ENCODE measurements at places on chromosomes 4 and X. TPM values are rescaled to one million over a fixed set of nuclear protein-coding genes. Genes with fewer than 3 reads are reported as not detected.
A peak's percentile ranks its signal among the peaks of the same experiment; 100 is the strongest.

TMPRSS11F gene
- not detected for total RNA-seq

DNA sequence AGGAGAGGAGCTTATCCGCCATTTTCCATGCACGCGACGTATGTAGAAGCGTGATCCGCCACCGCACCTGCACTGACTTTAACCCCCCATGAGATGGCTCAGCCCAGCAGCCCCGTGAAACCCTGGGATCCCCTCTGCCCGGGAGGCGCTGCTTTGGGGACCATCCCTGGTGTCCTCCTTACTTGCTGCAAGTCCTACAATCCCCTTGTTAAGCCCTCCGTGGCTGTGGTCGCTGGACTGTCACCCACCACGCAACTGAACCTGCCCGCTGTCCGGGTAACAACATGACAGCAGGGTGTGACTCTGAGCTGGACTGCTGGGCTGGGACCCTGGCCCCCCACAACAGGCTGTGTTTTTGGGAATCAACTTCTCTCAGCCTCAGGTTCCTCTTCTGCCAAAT, 44.7 kb upstream of the MAN2B2 start:
- no peak for DNase-seq

- DNase-seq = no peak
These were observed 31.0 kb downstream of the TMEM131L start for GRCh38 chr4:153497091-153497531.

- DNase-seq = no peak
These were observed 161.6 kb downstream of the NPNT start for GRCh38 chr4:106056914-106057313.

- no peak for DNase-seq
These were observed 76.6 kb upstream of the CBLL2 start for GRCh38 chrX:22196149-22196548.

- DNase-seq = no peak
These were observed 160.4 kb downstream of the CPEB2 start for GRCh38 chr4:15162465-15163283.

- DNase-seq = no peak
These were observed 35.2 kb downstream of the PWWP3B start for GRCh38 chrX:106203315-106203714.

DSPP gene
- total RNA-seq = 0.41 TPM

- no peak for DNase-seq
These were observed 21.5 kb downstream of the WDFY3 start for GRCh38 chr4:84944947-84945346.

DNA sequence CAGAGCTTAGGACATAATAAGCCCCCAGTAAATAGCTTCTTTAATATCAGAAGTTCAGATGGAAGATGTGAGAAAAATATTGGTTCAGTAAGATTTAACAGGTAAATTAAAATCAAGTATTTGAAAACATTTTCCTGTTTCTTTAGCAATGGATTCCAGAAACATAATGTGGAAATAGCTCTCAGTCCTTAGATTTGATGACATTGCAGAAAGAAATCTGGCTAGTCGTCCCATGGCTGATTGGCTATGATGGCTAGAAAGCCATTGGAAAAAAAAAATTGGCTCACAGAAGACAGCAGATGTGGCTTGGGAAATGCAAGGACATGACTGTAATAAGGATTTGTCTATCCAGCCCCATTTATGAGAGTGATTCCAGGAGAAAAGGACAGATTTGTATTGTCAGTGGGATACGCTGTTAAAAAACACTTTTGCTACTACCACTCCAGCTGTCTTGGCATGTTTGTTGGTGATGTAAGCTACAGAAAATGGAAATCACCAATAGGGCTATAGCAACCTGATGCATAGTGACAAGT, 78.3 kb downstream of the AR start:
- no peak for DNase-seq

PITX2 gene
- not detected for total RNA-seq

- peak; percentile 37 for DNase-seq
These were observed 702 bp upstream of the CDKN2AIP start for GRCh38 chr4:183443655-183444213.

DNA sequence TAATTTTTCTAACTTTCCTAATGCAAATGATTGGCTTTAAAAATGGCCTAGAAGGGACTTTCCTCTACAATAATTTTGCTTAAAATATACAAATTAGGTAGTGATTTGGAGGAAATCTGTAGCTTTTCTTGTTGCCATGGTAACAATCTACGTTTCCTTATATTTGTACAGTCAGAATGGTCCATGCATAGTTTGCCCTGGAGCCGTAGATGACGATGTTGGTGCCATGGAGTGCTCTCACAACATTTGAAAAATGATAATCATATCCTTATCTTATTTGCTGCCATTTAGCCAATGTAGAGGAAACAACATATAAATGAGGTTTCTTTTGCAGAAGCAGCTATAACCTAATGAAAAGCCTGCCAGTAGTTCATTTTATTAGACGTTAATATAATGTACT, 89.0 kb upstream of the NMU start:
- DNase-seq = no peak

GRCh38 chrX:105451401-105451800, 230.9 kb upstream of the TEX13A start:
- DNase-seq = no peak

DNA sequence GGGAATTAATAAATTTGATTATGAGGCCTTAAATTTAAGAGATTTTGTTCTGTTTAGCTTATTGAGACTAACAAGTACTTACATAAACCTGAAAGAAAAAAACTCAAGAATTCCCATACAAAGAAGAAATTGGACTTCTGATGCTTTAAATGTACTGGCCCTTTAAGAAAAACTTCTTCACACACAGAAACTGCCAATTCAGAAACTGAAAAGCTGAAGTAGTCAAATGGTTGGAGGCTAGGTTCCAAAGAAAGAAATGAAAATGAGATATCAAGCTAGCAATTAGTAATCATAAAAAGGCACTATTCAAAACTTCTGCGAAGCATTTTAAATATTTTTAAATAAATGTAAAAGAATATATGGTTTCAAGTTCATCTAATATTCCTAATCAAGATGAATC, 151.3 kb downstream of the THOC2 start:
- no peak for DNase-seq

DNA sequence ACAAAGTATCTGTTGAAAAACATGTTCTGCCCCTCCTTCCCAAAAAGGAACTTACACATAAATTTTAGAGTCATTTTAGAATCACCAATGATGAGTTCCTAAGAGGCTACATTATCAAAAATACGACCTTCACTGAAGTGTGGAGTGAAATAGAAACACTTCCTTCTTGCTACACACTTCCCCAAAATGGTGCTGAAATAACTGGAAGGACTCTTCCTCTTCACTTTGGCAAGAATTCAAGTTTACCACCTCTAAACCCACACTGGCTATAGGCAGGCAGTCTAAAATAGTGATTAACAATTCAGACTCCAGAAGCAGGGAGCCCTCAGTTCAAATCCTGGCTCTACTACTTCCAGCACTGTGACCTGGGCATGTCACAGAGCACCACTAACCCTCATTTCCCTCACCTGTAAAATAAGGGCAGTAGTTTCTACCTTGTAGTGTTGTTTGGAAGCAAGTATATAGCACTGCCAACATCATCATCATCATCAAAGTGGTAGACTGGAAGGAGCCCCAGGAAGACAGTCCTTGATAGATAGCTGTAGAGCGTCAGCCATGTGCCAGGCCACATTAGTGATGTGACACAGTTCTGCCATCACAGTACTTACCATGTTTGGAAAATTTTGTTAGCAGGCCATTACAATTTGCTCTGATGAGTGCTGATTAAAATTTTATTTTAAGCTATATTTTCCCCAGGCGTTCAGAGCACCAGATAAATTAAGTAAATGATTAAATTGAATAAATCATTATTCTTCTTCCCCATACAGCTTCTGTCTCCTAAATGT, 103.3 kb downstream of the PARM1 start:
- DNase-seq = no peak

DNA sequence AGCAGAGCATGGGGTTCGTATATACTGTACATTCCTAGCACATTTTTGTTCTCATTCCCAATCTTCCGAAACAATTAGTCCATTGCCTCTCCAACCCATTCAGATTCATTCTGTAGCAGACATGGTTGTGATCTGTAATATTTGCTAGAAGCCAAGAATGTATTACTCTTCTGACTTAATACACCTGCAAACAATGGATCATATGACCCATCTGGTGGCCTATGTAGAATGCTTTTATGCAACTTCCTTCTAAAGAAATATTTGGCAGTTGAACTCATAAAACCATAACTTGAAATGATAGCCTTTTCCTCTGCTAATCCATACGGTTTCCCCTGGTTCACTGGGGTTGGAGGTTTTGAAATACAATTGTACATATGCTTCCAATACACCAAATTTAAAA, 32.8 kb upstream of the SGMS2 start:
- no peak for DNase-seq

GALNTL6 gene
- 23.6 TPM for total RNA-seq

DNA sequence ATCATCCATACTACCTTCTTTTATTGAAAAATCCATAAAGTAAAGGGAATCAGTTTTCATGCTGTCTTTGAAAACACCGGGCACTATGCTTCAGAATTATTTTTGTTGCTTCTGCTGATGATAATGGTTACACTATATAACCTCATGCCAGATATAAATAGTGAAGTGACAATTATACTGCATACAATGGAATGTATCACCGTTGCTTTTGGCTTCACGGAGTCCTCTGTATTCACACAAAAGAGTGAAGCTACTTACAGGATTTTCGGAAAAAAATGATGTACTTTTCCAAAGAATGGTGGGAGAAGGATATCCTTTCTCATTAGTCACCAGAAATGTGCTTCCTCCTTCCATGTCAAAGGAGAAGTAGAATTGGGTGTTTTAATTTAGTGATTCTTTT, 159.1 kb upstream of the PITX2 start:
- no peak for DNase-seq

GRCh38 chr4:30380404-30380998, 339.7 kb upstream of the PCDH7 start:
- DNase-seq = no peak

FGB gene
- not detected for total RNA-seq

DNA sequence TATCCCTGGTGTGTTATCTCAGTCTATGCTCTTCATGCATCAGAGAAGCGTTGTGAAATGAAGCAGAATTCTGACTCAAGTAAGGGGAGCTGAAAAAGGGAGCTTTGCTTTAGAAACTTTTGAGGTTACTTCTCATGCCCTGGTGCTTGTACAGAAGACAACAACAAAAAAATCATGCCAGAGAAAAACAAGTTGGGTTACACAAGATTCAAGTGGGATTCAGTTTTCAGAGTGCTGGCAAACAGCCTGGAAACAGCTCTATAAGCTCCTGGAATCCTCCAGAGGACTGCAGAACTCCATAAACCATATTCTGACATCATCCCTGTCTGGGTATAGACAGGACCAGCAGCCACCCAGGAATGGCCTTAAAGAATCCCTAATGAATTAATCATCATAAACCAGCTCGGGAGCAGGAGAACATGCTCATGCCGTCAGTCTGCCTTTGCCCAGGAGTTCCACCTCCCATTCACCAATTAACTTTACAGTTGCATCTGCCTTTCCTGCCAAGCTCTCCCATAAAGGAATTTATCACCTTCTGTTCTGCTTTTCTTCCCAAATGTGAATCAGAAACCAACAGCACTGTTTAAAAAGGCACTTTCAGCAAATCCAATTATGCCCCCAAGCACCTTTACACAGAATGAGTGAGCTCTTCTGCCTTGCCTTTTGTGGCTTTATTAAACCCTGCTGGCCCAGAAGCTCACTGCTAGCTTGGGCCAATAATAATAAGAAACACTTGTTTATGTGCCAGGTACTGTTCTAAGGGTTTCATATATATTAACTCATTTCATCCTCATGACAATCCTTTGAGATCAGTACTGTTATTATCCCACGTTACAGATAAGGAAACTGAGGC, 54.5 kb upstream of the FBXW7 start:
- peak; percentile 19 for DNase-seq

DNA sequence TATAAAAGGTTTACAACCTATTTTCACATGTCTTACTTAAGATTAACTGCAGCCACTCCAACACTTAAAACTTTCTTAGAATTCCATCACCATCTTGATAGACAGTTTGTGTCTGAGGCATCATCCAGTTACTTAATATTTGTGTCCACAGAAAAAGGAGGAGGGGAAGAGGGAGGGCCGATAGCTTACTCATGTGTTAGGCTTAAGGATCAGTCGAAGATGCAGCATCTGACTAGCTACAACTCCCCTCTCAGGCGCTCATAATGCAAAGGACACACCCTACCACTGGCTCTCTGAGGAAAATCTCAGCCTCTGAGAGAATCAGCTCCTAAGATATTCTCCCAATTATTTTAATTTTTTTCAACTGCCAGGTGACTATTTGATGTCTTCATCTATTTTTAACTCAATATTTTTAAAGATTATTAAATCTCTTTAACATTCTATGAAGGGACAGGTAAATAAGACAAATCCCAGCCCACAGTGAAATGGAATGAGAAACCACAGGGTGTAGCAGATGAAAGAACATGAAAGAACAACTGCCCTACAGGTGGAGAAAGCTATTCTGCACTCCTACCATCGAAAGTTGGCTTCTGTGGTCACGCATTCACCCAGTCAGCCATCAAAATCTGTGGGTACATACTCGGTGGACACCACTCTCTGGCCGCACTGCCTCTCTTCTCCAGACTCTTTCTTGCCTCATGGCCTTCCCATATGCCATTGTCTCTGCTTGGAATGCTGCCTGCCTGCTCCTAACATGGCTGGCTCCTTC, 48.0 kb downstream of the ARAP2 start:
- DNase-seq = no peak

TCEANC gene
- total RNA-seq = 15.5 TPM

DNA sequence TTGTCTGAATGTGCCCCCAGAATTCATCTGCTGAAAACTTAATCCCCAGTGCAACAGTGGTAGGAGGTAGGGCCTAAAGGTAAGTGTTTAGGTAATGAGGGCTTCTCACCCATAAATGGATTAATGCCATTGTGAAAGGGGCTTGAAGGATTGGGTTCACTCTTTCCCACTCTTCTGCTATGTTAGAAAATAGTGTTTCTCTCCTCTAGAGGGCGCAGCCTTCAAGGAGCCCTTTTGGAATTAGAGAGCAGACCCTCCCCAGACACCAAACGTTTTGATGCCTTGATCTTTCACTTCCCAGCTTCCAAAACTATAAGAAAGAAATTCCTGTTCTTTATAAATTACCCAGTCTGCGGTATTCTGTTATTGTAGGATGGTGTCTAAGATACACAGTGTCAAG, 706.4 kb downstream of the SMARCA1 start:
- DNase-seq = no peak

DNA sequence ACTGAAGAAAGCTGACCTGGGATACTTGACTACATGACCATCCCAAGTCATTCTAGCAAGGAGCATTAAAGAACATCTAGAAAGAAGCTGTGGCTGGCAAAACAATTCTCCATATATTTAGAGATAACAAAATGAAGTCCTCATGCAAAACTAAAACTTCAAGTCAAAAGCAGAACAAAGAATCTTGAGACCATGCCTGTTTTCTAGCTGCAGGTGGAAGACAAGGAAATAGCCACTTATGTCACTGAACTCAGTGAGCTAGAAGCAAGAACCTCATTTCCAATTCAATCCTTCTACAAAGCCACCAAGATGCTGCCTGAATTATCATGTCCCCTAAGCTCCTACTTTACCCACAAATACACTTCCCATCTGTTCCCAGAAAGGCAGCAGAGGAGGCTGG, 13.8 kb downstream of the USP46 start:
- DNase-seq = no peak

GRCh38 chr4:183147196-183147595, 48.1 kb downstream of the WWC2 start:
- DNase-seq = no peak
